Sigmoid colon (tissue), 7 donors: ENCODE measurements at places on chromosomes 13 and 19. TPM values are rescaled to one million over a fixed set of nuclear protein-coding genes. Genes with fewer than 3 reads are reported as not detected.

Gene DMRTC2
- not detected for total RNA-seq

- no peaks in the 10 kb centered on the region for H3K4me1 ChIP-seq
- no peaks in the 10 kb centered on the region for H3K27me3 ChIP-seq
- H3K27ac ChIP-seq, result no peak overlapping the region
- no peak for DNase-seq
- H3K4me3 ChIP-seq, result no peak overlapping the region
Measured at GRCh38 chr13:20969182-20969581, 66.6 kb upstream of the XPO4 start.

- no peaks in the 10 kb centered on the region for H3K27me3 ChIP-seq
- H3K27ac ChIP-seq, result no peak overlapping the region
- no peaks in the 10 kb centered on the region for H3K4me1 ChIP-seq
- DNase-seq, result no peak
Measured at GRCh38 chr13:66506979-66507378, 723.2 kb downstream of the PCDH9 start.

- H3K27ac ChIP-seq, result no peak overlapping the region
- no peaks in the 10 kb centered on the region for H3K27me3 ChIP-seq
- H3K4me3 ChIP-seq, result no peak overlapping the region
- no peaks in the 10 kb centered on the region for H3K36me3 ChIP-seq
- DNase-seq, result peak; percentile 60
Measured at GRCh38 chr13:112808377-112809140, 118.7 kb downstream of the ATP11A start.

Gene IGFL1
- not detected for total RNA-seq

- no peak overlapping the region for H3K4me3 ChIP-seq
- H3K27me3 ChIP-seq, result no peaks in the 10 kb centered on the region
- no peaks in the 10 kb centered on the region for H3K4me1 ChIP-seq
Measured at GRCh38 chr19:17058236-17058635, 17.0 kb downstream of the HAUS8 start.

Gene XAB2
- 36.6 TPM for total RNA-seq

GRCh38 chr13:79776531-79777295, 295.8 kb downstream of the NDFIP2 start:
- DNase-seq, result no peak
- H3K4me3 ChIP-seq, result no peak overlapping the region
- H3K4me1 ChIP-seq, result no peaks in the 10 kb centered on the region
- no peaks in the 10 kb centered on the region for H3K27me3 ChIP-seq

DNA sequence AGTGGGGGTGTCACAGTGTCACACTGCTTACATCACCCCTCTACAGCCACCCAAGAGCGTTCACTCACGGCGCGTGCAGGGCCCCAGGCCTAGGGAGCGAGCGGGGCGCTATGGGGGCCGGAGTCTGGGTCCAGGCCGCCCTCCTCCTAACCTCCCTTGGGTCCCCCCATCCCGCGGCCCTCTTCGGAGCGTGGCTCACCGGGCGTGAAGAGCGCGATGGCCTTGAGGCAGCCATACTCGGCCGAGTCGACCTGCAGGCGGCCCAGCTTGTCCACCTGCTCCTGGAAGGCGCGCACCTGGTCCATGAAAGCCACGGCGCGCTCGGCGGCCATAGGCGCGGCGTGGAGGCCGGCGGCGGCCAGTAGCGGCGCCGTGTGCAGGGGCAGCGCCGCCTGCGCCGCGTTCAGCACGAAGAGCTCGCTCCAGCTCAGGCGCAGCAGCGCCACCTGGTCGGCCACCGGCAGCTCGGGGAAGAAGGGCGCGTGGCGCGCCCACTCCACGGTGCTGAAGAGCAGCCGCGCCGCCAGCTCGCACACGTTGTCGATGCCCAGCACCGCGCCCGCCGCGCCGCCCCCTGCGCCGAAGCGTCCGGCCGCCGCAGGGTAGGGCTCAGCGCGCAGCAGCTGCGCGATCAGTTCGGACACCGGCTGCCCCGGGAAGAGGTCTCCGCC, 9.4 kb downstream of the OCEL1 start:
- H3K36me3 ChIP-seq, result peaks cover 16% of the 10 kb centered on the region
- H3K27ac ChIP-seq, result peak overlapping the region; percentile 81
- H3K4me1 ChIP-seq, result peaks cover 24% of the 10 kb centered on the region
- H3K4me3 ChIP-seq, result peak overlapping the region; percentile 50

DNA sequence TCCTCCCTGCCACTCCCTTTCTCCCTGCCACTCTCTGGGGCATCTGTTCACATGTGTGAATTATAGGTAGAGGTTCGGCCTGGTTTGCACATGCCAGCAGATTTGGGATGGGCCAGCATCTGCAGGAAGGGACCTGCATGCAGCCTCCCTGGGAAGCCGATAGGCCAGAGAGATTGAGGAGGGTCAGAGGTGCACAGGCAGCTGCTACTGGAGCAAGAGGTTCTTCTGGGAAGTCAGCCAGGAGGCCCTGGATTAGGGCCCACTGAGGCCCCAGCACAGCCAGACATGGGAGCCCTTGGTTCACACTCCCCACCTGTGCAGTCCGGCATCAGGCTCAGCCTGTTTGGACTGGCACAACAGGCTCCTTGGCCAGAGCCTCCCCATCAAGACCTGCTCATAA, 12.1 kb downstream of the TUBA3C start:
- H3K4me3 ChIP-seq, result no peak overlapping the region
- H3K4me1 ChIP-seq, result no peaks in the 10 kb centered on the region
- DNase-seq, result no peak
- no peak overlapping the region for H3K27ac ChIP-seq

Gene SIGLEC11
- not detected for total RNA-seq

Gene HS6ST3
- 0.54 TPM for total RNA-seq

DNA sequence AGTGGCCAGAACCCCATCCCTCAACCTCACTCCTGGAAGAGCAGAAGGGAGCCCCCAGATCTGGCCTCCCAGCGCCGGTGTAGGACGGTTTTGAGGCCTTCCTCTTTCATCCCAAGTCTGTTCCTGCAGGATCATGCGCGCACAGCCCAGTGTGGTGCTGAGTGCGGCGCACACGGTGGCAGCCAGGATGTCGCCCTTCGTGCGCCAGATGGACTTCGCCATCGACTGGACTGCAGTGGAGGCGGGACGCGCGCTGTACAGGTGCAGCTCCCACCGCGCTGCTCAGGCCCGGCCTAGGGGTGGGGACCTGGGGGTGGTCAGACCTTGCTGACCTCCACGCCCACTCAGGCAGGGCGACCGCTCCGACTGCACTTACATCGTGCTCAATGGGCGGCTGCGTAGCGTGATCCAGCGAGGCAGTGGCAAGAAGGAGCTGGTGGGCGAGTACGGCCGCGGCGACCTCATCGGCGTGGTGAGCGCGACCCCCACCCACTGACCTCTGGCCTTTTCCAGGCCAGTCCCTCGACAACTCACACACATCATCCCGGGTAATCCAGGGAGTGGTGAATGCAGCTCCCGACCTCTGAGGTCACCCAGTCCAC, 14.8 kb downstream of the PNPLA6 start:
- no peaks in the 10 kb centered on the region for H3K27me3 ChIP-seq
- no peak overlapping the region for H3K27ac ChIP-seq
- no peak overlapping the region for H3K4me3 ChIP-seq
- peaks cover 6% of the 10 kb centered on the region for H3K36me3 ChIP-seq
- no peak for DNase-seq
